ENCODE measurements at places on chromosomes 2 and 18.

DNA sequence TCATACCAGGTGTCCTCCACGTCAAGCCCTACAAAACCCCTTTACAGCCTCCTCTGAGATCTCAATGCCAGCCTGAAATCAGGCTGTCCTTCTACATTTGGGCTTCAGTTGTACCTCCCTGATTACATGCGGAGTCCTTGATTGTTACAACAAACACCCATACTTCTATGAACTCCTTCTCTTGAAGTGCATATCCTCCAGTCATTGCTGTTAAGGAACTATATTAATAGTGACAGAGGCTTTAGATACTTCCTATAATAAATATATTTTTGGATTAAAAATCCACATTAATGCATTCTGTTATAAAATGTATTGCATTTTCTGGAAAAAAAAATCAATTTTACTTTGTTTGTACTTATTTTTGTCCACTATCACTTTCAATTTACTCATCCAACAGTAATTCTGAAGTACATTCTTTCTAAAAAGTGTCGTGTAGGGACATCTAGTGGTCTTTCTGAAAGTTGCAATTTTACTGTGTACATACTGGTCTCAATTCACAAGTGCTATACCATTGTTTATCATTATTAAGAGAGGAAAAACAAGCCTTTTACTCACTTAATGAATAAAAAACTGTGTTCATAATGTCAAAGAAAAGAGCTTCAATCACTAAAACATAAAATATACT is 316.4 kb downstream of the DSEL start:
- peak; percentile 87 for DNase-seq

DNA sequence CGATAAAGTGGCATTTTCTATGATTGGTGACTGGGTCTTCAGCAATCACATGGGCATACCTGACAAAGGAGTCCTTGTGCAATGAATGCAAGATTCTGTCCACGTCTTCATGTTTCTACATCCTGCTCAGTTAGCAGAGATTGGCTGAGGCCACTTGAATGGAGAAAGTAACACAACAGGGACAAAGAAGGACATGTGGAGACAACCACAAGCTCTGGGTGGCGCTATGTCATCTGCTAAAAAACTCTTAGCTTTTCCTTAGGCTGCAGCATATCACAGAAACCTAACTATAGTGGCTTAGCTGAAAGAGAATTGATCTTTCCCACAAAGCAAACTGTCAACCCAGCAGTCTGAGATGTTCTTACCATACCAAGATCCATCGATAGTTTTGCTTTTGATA is 1109.7 kb downstream of the SOCS6 start:
- DNase-seq: peak; percentile 95

- DNase-seq: no peak
Observed at GRCh38 chr18:48939205-48940097, 11.3 kb downstream of the SMAD7 start.

DNA sequence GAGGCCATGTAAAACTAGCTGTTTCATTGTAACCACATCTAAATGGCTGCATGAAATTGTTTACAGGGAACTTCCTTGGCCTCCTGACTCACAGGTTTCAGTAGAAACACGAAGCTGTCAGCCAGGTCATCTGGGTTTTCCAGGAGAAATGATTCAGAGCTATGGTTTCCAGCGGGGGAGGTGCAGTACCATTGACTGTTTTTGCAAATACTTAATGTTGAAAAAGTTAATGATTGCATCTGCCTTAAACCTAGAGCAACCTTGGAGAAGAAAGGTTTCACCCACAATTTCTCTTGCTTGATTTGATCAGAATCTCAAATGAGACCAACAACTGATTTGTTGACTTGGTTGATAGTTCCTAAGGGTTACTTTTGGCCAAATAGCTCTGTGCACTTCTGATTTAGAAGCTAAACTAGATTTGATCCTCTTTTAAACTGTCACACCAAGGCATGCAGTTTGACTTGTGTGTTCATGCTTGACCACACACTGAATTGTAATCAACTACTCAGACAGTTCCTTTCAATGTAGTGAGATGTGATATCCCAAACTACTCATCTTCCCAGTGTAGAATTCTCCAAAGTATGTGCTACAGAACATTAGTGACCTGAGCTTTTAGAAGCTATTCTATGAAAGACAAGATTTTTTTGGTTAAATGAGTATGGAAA is 193.5 kb upstream of the CHST9 start:
- DNase-seq: peak; percentile 54

GRCh38 chr18:43007365-43007764 is 108.1 kb downstream of the RIT2 start:
- DNase-seq: no peak

- DNase-seq: no peak
Observed at GRCh38 chr2:98028101-98028561, 32.4 kb upstream of the TMEM131 start.

- no peak for DNase-seq
Observed at GRCh38 chr2:154706660-154707059, 8.2 kb downstream of the KCNJ3 start.

GRCh38 chr2:170771421-170771937 is 1.3 kb downstream of the ERICH2 start:
- DNase-seq: no peak

GRCh38 chr18:42100248-42100647 is 145.2 kb downstream of the PIK3C3 start:
- DNase-seq: no peak

DNA sequence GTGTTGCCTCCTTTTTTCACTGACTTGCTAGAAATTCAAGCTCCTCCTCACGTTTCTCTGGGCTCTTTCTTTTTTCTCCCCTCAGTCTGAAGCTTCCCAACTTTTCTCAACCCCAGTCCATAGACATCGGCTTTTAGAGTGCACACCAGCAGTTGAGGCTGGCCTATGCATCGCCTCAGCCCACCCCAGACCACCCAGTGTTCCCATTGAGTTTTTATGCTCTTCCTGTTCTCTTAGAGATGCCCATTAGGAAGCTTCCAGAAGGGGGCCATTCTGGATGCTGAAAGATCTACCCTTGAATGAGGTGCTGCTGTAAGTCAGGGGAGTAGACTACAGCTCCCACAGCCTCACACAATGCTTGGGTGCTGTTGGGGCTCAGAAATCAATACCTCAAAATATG is 12.0 kb upstream of the GYPC start:
- no peak for DNase-seq

GRCh38 chr2:51103205-51103604 is 71.3 kb upstream of the NRXN1 start:
- no peak for DNase-seq

GRCh38 chr2:27942612-27943547 is 52.4 kb downstream of the BABAM2 start:
- DNase-seq: no peak

Data from DMS53 (cell line).